Stimulated activated CD4-positive, alpha-beta T cell treated with anti-CD3 and anti-CD28 coated beads, Interleukin-12 subunit alpha, Interleukin-12 subunit beta, amount 100 ng/mL, for 24 hours (primary cell): ENCODE measurements at places on chromosomes 12 and 14.

DNA sequence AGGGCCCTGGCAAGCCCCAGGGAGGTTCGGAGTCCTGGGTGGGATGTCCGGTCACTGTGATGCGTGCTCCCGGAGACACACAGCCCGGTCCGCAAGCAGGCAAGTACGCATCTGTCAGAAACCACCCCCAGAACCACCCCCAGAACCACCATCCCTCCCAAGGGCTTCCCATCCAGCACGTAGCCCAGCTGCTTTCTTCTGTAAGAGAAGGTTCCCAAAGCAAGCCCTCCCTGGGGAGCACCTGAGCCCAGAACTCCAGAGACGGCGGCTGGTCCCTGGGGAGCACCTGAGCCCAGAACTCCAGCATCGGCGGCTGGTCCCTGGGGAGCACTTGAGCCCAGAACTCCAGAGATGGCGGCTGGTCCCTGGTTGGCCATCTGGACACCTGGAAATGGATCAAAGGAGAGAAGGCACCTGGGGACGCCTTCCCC lies 2.6 kb upstream of the FBRSL1 start:
- DNase-seq, result no peak

GRCh38 chr14:96905825-96906224 lies 108.6 kb downstream of the VRK1 start:
- no peak for DNase-seq

DNA sequence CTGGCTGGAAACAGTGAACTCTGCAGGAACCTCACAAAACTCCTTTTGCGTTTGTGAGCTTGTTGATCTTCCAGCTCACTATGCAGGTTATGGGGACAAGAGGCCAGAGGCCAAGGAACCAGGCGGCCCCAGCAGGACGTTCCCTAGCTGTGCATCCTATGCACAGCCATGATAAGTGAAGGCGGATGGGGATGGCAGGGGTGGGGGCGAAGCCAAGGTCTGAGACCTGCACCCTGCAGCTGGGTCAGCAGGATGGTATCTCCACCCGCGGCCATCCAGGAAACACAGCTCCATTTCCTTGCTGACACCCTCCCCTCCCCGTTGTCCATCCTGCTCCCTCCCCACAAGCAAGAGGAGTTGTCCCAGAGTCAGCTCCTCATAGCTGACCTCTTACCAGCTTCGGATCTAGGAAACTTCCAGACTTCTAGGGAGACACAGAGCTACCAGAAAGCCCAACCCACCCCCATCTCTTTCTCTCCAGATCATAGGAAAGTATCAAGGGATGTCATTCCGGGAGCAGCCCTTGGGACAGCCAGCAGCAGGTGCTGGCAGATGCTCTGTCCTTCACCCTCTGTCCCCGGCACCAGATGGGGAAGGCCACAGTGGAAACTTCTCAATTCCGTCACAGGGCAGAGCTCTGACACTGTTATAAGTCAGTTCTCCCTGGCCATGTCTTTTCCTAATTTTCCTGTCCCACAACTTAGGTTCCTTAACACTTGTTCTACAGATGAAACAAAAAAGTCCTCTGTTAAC lies 9.4 kb downstream of the ZBTB39 start:
- no peak for DNase-seq

DNA sequence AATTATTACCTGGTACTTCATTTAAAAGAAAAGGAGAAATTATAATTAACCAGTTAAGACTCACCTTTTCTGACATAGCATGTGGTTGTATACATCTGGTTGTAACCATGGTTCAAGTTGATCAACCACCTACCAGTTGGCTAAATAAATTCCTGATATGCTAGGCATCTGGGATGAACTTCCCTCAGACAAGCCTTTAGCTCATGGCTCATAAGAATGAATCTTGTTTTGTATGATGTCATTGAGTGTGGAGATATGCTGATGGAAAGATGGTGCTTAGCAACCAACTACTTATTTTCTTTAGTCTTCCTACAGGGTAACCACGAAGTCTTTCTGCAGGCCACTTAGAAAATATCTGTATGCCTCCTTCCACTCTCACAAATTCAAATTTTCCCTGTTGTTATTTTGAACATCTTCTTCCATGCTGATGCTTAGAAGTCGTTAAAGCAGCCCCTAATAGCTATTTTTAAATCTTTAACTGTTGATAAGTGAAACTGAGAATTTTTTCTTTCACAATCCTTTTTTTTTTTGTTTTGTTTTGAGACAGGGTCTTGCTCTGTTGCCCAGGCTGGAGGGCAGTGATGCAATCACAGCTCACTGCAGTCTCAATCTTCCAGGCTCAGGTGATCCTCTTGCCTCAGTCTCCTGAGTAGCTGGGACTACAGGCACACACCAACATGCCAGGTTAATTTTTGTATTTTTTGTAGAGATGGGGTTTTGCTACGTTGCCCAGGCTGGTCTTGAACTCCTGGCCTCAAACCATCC lies 51.9 kb upstream of the PTHLH start:
- no peak for DNase-seq

- DNase-seq, result no peak
These were observed 83.8 kb downstream of the PTPRB start for GRCh38 chr12:70553391-70553859.
